ENCODE measurements at places on chromosomes 11 and 22. TPM values are rescaled to one million over a fixed set of nuclear protein-coding genes. Genes with fewer than 3 reads are reported as not detected.

DNA sequence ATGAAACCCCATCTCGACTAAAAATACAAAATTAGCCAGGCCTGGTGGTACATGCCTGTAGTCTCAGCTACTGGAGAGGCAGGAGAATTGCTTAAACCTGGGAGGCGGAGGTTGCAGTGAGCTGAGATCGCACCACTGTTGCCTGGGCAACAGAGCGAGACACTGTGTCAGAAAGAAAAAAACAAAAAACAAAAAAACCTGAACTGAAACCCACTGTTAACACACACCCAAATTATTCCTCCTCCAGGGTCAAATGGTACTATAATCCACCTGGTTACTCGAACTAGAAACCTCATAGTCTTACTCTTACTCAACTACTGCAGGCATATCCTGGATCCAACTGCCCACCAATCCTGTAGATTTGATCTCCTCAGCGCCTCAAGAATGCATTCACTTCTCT lies 35.5 kb downstream of the USP28 start:
- H3K4me3 ChIP-seq, result no peak overlapping the region
- no peak for DNase-seq
- peaks cover 11% of the 10 kb centered on the region for H3K36me3 ChIP-seq
- no peak overlapping the region for H3K27ac ChIP-seq

Gene SLC5A1
- 5.1 TPM for total RNA-seq

Gene TMA7B
- total RNA-seq, result not detected

Gene FIBIN
- 0.43 TPM for total RNA-seq

DNA sequence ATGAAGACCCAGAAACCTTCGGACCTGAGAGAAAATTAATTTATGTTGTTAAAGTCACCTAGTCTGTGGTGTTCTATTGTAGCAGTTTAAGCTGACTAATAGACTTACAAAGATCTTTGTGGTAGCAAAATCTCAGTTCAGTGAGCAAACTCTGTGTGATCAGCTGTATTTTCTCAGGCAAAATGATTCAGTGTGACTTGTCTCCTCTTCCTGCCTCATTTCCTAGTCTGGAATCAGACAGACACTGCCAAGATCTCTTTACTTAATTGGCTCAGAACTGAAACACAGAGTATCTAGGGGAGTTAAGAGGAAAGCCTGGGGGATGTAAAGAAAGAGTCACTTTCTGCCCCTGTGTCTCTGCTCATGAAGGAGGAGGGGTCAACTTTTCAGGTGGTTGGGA lies 564.7 kb downstream of the KCNA4 start:
- H3K4me3 ChIP-seq, result no peak overlapping the region
- DNase-seq, result no peak
- no peaks in the 10 kb centered on the region for H3K27me3 ChIP-seq
- no peaks in the 10 kb centered on the region for H3K36me3 ChIP-seq
- peaks cover 11% of the 10 kb centered on the region for H3K4me1 ChIP-seq
- no peak overlapping the region for H3K27ac ChIP-seq

Gene ANO1
- total RNA-seq, result 14.9 TPM

Gene UPB1
- total RNA-seq, result 0.24 TPM

Gene SCN3B
- 2.5 TPM for total RNA-seq

GRCh38 chr11:121754598-121754997 lies 301.8 kb upstream of the SORL1-AS1 start:
- no peak overlapping the region for H3K27ac ChIP-seq
- H3K4me1 ChIP-seq, result peaks cover 18% of the 10 kb centered on the region
- no peak overlapping the region for H3K4me3 ChIP-seq
- H3K27me3 ChIP-seq, result no peaks in the 10 kb centered on the region
- no peaks in the 10 kb centered on the region for H3K36me3 ChIP-seq
- no peak for DNase-seq

Gene CASP4
- total RNA-seq, result 18.4 TPM

DNA sequence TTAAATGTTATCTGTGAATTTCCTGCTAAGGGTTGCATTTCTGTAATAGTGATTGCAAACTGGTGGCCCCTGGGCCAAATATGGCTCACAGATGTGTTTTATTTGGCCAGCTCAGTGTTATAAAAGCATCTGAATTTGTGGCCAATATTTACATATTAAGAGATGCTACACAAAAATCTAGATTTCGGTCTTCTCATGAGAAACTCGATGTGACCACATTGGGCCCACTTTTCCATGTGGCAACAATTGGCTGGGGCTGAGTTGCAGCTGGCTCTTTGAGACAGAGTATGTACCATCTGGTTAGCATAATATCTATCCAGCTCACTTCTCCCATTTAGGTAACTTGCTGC lies 244.5 kb upstream of the POU2AF2 start:
- H3K27ac ChIP-seq, result no peak overlapping the region
- no peak overlapping the region for H3K4me3 ChIP-seq
- H3K36me3 ChIP-seq, result no peaks in the 10 kb centered on the region
- no peaks in the 10 kb centered on the region for H3K27me3 ChIP-seq

- H3K27ac ChIP-seq, result no peak overlapping the region
- no peak for DNase-seq
- H3K4me1 ChIP-seq, result peaks cover 18% of the 10 kb centered on the region
- no peaks in the 10 kb centered on the region for H3K36me3 ChIP-seq
These were observed 54.6 kb downstream of the MCM5 start for GRCh38 chr22:35454416-35455054.

DNA sequence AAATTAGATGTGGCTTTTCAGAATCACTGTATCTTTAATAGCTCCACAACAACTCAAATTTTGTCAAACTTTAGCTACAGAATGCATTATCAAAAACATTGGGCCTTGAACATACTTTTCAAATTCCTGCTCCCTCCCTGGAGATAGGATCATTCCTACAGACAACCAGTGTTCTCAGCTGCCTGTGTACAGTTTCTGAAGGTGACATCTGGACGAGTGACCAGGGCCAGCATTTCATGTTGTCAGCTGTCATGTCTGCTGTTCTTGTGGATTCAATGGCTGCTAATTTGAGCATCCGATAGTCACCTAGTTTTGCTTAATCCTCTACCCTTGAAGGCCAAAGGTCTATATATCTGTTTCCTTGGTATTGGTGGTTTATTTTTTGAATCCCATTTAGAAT lies 188.2 kb downstream of the DBX1 start:
- no peaks in the 10 kb centered on the region for H3K27me3 ChIP-seq
- H3K36me3 ChIP-seq, result peaks cover 17% of the 10 kb centered on the region
- no peak overlapping the region for H3K4me3 ChIP-seq
- H3K4me1 ChIP-seq, result peaks cover 29% of the 10 kb centered on the region

Gene OR5AL1
- total RNA-seq, result not detected

- no peak overlapping the region for H3K4me3 ChIP-seq
- no peaks in the 10 kb centered on the region for H3K27me3 ChIP-seq
- H3K27ac ChIP-seq, result no peak overlapping the region
- no peak for DNase-seq
These were observed 71.7 kb downstream of the TBC1D22A start for GRCh38 chr22:46834021-46834737.
